Lung (tissue), 17 donors: ENCODE measurements at places on chromosomes 1 and 21. TPM values are rescaled to one million over a fixed set of nuclear protein-coding genes. Genes with fewer than 3 reads are reported as not detected.

Gene B4GALT3
- 34.2 TPM for total RNA-seq

Gene OR10J1
- not detected for total RNA-seq

Gene CHIA
- total RNA-seq = 11.4 TPM

Gene GUCA2B
- total RNA-seq = not detected

Gene LRRC71
- 4.9 TPM for total RNA-seq

Gene RPTN
- total RNA-seq = not detected

Gene UBL4B
- not detected for total RNA-seq

Gene B3GALT2
- total RNA-seq = 0.61 TPM

Gene GJC2
- 6.7 TPM for total RNA-seq

Gene VPS72
- total RNA-seq = 30.9 TPM

Gene COL9A2
- total RNA-seq = 16.0 TPM

Gene BRDT
- total RNA-seq = 0.15 TPM

Gene KRTAP20-3
- not detected for total RNA-seq

Gene CFHR3
- total RNA-seq = 1.5 TPM
